ENCODE measurements at places on chromosomes 7 and 10.

GRCh38 chr7:16079723-16080122, 341.6 kb downstream of the CRPPA start:
- DNase-seq, result no peak

GRCh38 chr7:24403557-24403956, 119.6 kb downstream of the NPY start:
- no peak for DNase-seq

DNA sequence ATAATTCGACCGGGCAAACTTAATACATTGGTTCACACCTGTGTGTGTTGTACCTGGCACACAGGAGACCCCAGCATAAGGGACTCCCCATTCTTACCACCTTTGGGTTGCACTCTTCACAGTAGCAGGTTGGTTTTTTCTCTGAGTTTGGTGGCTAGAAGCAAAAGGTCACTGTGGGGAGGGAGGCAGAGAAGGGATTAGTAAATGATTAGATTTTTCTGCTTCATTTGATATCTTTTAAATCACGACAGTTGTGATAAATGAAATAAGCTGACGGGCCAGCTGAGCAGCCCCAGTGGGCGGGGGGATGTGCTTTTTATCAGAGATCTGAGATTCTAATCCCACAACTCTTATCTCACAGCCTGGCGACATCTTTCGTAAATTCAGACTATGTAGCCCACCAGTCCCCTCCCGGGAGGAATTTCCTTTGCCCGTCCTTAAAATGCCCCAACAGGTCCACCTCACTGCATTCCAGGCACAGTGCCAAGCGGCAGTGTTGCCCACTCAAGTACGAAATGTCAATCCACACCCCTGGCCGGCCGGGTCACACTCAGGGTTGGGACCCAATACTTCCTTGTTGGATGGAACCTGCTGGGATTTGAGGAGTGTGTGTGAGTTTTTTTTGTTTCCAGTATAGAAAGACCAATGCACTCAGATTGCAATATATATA, 10.5 kb upstream of the KCP start:
- no peak for DNase-seq

DNA sequence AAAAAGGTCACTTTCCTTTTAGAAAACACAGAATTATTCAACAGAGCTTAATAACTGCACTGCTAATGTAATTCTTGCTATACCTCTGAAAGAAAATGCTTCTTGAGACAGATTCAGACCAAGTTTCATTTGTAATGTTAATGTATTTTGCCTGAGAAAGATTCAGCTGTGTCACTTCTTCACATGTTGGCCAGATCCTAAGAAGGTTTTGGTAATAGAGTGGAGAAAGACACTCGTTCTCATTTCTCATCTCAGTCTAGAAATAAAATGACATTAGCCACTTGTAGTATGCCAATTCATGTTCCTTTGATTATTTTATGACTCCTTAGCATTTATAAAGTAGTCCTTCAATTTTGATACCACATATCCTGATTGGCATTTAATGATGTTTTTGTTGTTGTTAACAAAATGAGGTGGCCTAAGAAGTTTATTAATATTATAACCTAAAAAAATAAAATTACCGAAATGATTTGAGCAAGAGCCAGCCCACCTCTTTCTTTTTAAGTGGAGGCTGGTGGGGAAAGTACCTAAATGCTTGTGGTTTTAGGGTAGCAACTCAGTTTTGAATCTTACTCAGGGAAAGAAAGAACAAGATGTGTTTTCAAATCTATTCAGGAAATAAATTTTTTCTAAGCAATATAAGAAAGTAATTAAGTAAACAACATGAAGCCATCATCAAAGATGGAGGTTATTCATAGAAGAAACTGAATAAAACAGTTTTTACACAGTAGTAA, 16.4 kb upstream of the ELAPOR2 start:
- DNase-seq, result peak; percentile 28

- DNase-seq, result no peak
These were observed 83.5 kb downstream of the TACC2 start for GRCh38 chr10:122072491-122072890.
